Nephron progenitor cell (in vitro differentiated cells): ENCODE measurements at places on chromosomes 1 and 21.

- no peak for DNase-seq
Observed at GRCh38 chr1:241532162-241532531, at the start of gene KMO. Gene KMO (plus strand): TSS chr1:241532378. CDS start chr1:241532445, 67 bp downstream.

- DNase-seq: no peak
Observed at GRCh38 chr1:163145435-163145834, 57.3 kb downstream of the RGS5 start.

- peak; percentile 40 for DNase-seq
Observed at GRCh38 chr1:228081578-228082213, 812 bp upstream of the ARF1 start.

GRCh38 chr1:84573481-84573966 lies 716 bp downstream of the CTBS start:
- no peak for DNase-seq

- DNase-seq: no peak
Observed at GRCh38 chr1:113207019-113207418, 134.0 kb downstream of the LRIG2 start.

DNA sequence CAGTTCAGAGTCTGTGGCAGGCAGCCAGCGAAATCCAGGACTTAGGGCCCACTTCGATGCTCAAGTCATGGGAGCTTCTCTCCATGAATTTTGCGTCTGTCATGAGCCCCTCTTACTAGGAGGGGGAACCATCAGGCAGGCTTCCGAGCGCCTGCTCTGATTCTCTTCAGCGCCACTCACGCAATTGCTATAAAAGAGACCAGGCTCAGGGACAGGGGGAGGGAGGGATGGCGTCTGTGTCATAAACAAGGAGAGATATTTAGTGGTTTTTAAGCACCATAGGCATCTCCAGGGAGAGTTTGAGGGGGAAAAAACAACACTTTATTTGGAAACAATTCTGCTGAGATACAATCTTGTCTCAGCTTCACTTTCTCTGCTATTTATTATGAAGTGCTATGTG lies 60.6 kb downstream of the NAV1 start:
- DNase-seq: no peak

- DNase-seq: no peak
Observed at GRCh38 chr1:32742956-32743355, 40.4 kb upstream of the SYNC start.

- peak; percentile 67 for DNase-seq
Observed at GRCh38 chr1:109877317-109877771, 33.3 kb upstream of the CSF1 start.

GRCh38 chr1:23745515-23745914 lies 2.2 kb downstream of the ELOA start:
- DNase-seq: no peak

- DNase-seq: no peak
Observed at GRCh38 chr1:156496211-156496761, 4.3 kb downstream of the MEF2D start.

GRCh38 chr1:160953030-160953429 lies 1.6 kb downstream of the ITLN2 start:
- no peak for DNase-seq

GRCh38 chr1:40341491-40342380 lies 24.6 kb upstream of the COL9A2 start:
- DNase-seq: no peak

- peak; percentile 70 for DNase-seq
Observed at GRCh38 chr1:53327182-53327913, 522 bp downstream of the LRP8 start.

DNA sequence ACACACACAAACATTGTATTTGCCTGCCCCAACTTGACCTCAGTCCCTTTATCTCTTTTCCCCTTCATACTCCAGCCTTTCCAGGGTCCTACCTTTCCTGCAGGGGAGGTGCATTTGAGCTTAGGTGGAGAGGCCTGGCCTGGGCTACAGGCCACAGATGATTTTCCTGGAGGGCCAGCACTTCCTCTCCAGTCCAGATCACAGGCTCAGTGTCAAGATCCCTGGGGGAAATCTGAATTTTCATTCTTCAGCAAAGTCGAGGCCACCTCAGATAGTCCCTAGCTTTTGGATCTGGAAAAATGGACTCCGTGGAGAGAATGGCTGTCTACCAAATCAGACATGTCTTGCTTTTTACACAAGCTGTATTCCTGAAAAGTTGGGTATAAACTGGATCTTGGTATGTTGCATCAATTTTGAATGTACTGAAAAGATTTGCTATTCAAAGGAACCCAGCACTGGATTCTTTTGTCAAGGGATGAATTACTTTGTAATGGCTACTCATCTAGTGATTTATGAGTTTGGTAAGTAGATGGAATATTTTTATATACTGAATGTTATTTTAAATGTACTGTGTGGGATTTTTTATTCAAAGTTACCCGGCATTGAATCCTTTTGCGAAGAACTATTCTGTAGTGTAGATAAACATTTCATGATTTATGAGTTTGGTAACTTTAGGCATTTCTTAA lies 78.7 kb downstream of the DDR2 start:
- no peak for DNase-seq

DNA sequence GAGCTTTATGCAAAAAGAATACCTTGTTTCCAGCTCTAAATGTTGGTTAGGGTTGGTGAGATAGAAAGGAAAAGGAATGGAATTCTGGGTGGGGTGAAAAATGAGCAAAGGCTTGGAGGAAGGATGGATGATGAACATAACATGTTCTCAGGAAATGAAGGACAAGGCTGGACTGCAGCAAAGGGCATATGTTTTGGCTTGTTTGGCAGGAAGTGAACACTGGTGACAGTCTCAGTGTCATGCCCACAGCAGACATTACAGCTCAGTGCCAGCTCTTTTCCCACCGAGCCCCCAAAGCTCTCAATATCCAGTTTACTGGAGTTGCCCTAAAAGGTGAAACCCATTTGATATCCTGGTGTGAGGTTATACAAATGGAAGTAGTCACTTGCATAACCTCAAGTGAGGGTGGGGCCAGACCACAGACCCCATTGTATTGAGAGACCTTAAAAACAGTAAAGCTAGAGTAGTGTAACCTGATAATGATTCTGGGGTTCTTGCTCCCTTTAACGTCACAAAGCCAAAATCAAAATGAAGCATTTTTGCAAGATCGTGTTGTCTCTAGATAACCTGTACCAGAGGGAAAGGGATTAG lies 270.6 kb downstream of the NFIA start:
- no peak for DNase-seq

DNA sequence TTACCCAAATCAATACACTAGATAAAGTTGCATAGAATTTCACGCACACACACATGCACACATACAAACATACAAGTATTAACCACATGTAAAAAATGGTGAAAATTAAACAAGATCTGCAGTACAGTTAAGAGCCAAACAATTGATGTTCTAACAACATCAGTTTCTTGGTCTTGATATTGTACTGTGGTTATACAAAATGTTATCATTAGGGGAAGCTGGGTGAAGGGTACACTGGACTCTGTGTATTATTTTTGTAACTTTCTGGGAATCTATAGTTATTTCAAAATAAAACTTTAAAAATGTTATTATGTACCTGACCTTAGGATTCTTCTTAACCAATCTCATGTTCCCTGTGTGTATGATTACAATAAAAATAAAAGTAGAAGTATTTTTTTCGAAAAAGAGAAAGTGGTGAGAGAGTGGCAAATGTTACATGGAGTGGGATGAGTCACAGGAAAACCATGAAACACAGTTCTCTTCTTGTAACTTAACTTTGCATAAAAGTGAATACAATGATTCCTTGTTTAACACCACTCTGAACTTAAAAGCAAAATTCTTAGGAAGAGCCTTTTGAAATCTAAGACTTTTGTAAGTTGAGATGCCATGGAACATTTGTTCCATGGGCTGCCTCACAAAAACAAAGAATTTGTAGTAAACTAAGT lies 101.6 kb upstream of the RUNX1 start:
- DNase-seq: no peak

- DNase-seq: no peak
Observed at GRCh38 chr1:22450351-22451021, 1.2 kb upstream of the ZBTB40 start.

- no peak for DNase-seq
Observed at GRCh38 chr1:221241157-221241556, 361.9 kb downstream of the HLX start.

DNA sequence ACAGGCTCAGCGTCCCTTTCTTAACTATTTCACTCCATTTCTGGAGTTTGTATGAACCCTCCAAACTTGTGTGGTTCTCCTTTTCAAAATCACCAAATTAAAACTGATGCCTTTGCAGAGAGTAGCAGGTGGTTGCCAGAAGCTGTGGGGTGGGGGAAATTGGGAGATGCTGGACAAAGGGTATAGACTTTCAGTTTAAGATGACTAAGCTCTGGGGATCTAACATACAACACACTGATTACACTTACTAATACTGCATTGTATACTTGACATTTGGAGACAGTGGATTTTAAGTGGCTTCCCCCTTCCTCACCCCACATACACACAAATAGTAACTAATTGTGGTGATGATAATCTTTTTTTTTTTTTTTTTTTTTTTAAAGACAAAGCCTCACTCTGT lies 11.1 kb upstream of the SCYL3 start:
- DNase-seq: no peak

GRCh38 chr1:30417701-30418046 lies 305.7 kb downstream of the MATN1 start:
- DNase-seq: no peak

DNA sequence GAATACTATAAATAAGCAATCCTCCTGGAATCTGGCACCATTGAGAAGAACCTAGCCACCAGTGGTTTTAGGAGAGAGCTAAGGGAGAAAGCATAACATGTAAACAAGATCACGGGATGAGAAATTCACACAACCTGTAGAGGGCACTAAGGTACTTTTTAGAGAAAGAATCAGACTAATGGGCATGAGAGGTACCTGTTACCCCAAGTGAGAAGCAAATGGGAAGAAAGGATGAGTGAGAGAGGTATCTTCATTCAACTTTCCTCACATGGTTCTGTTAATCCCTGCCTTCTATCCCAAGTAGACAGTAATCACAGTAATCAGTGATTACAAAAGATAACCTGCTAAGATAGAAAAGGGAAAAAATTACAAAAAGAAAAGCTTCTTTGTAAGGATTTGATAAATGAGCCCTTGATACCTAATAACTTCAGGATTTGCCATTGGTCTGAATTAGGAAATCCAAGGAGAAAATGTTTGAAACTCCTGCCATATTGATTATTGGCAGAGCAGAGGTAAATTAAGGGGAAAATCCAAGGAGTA lies 251.1 kb upstream of the ADGRL2 start:
- DNase-seq: no peak

GRCh38 chr1:205440476-205441317 lies 15.1 kb downstream of the BLACAT1 start:
- peak; percentile 45 for DNase-seq

- no peak for DNase-seq
Observed at GRCh38 chr21:35091496-35091895, 42.4 kb upstream of the RUNX1 start.

GRCh38 chr21:36718951-36719501 lies 20.1 kb downstream of the SIM2 start:
- no peak for DNase-seq

GRCh38 chr1:193960499-193960898 lies 774.1 kb upstream of the B3GALT2 start:
- no peak for DNase-seq

- DNase-seq: no peak
Observed at GRCh38 chr21:42062236-42063022, 8.7 kb upstream of the UMODL1 start.

DNA sequence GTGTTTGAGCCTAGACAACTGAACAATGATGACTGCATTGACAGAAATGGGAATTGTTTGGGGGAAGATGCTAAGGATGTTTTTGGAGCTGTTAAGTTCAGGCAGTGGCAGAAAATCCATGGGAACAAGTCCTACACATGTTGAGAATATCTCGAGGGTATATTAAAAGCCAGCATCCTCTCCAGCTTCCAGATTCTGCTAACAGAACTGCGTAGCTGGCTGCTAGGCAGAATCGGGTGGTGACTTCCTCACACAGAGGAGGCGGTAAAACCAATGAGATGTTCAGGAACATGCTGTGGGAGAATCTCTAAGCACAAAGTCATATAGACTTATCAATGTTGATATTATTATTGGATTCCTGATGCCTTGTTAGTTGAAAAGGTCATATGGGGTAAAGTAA lies 14.8 kb downstream of the FAM163A start:
- DNase-seq: no peak

- peak; percentile 40 for DNase-seq
Observed at GRCh38 chr1:157496121-157496526, 56.2 kb downstream of the FCRL5 start.

- no peak for DNase-seq
Observed at GRCh38 chr1:228900099-228900885, 165.0 kb downstream of the RHOU start.

DNA sequence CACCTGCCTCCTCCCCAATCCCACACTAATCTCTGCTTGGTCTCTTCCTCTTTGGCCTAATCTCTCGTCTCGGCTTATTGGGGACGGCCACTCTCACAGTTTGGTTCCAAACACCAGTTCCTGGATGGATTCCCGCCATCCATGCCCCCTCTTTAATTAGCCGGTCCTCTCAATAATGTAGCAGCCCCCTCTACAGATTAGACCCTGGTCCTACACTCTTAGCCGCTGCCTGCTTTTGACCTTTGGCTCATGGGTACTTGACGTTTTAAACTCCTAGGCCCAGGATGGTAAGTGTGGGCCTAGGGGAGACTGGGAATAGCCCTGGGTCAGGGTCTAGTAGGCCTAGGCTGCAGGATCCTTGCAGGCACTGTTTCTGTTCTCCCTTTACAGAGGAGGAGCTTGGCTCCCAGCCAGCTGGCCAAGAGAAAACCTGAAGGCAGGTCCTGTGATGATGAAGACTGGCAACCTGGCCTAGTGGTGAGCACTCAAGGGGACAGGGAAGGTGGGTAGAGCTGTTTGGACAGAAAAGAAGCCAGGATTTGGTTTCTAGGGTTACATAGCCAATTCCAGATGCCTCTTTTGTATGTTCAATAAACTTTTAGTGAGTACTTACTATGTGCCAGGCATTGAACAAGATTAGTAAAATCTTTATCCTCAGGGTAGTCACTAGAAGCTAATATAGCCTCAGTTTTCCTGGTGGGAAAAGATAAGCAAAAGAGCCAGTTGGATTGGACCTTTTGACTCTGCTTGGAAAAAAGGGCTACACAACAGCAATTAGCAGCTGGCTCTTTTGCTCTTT lies 758 bp downstream of the RAD54L start:
- DNase-seq: peak; percentile 32

DNA sequence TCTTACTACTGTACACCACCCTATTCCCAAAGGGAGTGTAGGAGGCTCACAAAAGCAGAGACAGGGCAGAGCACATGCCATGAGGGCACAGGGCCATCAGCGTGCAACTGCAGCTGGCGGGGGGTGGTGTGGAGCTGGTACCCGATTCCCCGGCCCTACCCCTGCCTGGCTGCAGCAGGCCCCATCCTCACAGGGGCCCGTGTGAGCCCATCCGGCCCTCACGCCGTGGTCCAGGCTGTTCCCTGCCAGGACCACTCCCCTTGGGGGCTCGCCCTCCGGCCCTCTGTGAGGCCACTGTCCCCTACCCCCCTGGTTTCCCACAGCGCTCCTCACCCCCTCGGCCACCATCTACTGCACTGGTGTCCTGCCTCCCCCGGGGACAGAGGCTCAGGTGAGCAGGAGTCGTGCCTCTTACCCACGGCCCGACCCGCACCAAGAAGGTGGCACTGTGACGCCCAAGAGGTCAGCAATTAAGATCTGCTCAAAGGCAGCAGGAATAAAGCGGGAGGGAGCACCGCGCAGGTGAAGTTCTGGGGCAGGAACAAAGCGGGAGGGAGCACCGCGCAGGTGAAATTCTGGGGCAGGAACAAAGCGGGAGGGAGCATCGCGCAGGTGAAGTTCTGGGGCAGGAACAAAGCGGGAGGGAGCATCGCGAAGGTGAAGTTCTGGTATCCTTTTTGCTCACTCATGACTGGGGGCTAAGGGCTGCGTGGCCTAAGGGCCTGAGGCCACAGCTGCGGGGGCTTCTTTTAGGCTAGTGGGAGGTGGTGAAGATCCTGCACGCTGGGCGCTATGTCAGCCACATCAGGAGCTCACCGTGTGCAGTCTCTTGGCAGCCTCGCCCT lies 3.9 kb downstream of the POFUT2 start:
- no peak for DNase-seq
